PC-9 (cell line): ENCODE measurements at places on chromosomes 2 and 18.

- no peak for DNase-seq
Measured at GRCh38 chr2:112876257-112876970, 34.6 kb upstream of the IL37 start.

GRCh38 chr2:127968610-127969339 lies 59.1 kb downstream of the SAP130 start:
- no peak for DNase-seq

DNA sequence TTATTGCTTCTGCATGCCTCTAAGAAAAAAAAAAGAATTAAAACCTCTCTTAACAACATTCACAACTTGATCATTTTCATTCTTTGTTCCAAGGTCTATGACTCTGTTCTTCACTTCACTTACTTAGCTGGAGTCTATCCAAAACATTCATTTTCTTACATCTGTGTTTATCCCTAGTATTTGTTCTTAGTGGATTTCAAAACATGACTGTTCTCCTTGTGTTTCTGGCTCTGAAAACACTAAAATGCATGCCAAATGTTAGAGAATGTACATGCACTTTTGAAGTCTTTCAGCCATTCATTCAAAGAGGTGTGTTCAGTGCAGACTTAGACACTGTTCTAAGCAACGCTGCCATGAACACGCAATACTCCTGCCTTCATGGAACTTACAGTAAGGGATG lies 138.8 kb downstream of the CNTNAP5 start:
- no peak for DNase-seq

- DNase-seq, result peak; percentile 89
Measured at GRCh38 chr2:163774862-163775261, 39.1 kb upstream of the FIGN start.

DNA sequence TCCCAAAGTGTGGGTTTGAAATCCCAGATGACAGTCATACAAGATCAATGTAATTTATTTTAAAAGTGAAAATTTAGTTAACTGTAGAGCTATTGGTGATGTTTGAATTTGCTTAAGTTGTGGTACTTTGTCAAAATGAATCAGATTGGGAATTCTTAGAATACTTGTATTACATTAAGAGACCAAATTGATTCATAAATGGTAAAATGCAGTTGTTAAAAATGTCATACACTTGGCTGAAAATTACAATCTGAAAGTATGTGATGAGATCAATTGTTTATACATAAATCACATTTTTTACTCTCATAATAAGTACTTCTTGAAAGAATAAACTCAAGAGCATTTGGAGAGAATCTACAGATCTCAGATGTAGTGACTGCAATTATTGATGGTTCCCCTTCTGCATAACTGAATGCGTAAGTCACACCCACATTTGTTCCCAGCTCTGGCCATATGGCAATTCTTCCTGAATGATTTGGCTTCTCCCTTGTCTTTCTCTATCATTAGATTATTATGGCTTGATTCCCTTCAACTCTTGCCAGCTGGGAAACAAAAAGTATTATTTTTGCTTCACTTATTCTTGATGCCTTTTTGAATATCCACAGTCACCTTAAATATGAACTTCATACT lies 558.5 kb downstream of the CPS1 start:
- DNase-seq, result no peak

GRCh38 chr2:108833219-108833618 lies 46.6 kb downstream of the CCDC138 start:
- no peak for DNase-seq
